Activated CD4-positive, alpha-beta T cell treated with anti-CD3 and anti-CD28 coated beads for 36 hours (primary cell): ENCODE measurements at places on chromosomes 5 and 9. TPM values are rescaled to one million over a fixed set of nuclear protein-coding genes. Genes with fewer than 3 reads are reported as not detected.

- no peak for DNase-seq
These were observed 251.6 kb downstream of the MPDZ start for GRCh38 chr9:13027879-13028278.

DNA sequence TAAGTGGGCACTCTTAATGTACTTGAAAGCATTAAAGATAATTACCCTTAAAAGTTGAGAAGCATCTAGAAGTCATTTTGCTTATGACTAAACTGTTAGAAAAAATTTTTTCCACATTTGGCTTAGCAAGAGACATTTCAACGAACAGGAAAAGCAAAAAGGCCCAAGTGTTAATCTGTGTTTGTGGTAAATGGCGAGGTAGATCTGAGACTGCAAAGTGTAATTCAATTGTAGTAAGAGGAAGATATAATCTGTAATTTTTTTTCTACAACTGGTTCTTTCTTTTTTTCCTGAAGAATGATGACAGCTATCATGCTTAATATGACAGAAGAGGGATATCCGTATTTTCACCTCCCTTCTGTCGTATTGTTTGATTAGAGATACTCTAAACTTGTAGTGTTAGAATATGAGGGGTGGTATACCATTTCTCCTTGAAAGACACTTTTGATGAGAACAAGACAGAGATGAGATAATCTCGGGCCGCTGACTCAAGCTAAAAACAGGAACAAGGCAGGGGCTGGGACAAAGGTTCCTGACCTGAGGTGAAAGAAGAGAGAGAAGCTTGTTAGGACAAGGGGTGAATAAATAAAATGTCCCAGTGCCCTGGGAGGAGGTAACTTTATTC is 459.3 kb upstream of the ZNF608 start:
- no peak for DNase-seq

Gene PCDHGB1
- total RNA-seq, result not detected

Gene GARIN3
- total RNA-seq, result 0.82 TPM

Gene SLC36A2
- not detected for total RNA-seq
